ENCODE measurements at places on chromosomes 7 and 10.

GRCh38 chr7:114392686-114393085 is 21.9 kb upstream of the FOXP2 start:
- no peak for DNase-seq

GRCh38 chr7:22252936-22253536 is 103.9 kb downstream of the RAPGEF5 start:
- no peak for DNase-seq

- DNase-seq = no peak
Measured at GRCh38 chr7:867001-867405, 9.4 kb upstream of the GET4 start.

DNA sequence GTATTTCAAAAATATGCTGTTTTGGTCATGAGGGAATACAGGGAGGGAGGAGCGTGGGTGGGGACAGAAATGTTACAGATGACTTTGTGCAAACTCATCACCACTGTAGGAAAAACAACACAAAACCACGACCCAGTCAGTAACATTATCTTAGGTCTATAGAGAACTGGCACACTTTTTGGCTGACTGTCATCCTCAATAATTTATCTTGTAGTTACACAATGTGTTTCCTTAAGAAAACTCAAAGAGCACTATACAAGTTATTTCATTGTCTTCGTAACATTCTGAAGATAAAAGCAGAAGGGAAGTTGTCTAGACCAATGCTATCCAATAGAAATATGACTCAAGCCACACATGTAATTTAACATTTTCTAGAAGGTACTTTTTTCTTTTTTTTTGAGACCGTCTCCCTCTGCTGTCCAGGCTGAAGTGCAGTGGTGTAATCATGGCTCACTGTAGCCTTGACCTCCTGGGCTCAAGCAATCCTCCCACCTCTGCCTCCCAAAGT is 16.9 kb upstream of the CDK14 start:
- no peak for DNase-seq

- DNase-seq = no peak
Measured at GRCh38 chr7:22802426-22802825, 20.2 kb downstream of the TOMM7 start.

DNA sequence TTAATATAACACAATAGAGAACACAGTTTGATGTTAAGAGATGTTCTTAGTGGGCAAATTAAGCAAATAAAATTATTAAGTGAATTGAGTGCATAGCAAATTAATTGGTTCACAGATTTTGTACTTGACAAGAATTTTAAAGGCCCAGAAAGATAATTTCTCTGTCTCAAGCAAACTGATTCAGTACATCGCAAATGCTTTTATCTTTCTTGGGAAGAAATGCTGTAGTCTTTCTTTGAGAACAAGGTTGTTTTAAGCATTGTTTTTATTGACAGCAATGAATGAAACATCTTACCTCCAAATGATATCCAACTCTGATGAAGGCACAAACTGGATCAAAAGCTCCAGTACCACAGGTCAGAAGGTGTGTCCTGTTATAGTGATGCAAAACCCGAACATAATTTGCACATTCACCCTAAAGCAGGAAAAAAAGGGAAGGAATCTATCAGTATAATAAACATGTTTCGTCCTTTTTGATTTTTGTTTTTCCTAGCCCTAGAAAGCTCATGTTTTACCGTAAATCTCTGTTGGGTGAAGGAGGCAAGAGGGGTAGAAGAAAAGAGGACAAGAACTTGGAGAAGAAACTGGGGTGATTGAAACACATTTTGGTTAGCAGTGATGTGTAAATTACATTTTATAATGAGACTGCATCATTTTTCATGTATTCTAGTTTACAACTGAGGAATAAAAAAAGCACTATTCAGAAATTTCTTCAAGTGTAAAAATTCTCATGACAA is 182.6 kb downstream of the SEMA3E start:
- no peak for DNase-seq

- no peak for DNase-seq
Measured at GRCh38 chr7:3847336-3847735, 546.3 kb downstream of the SDK1 start.

GRCh38 chr10:85674851-85675250 is 691.7 kb downstream of the GRID1 start:
- no peak for DNase-seq

- DNase-seq = no peak
Measured at GRCh38 chr10:110852947-110853346, 18.8 kb upstream of the PDCD4 start.

DNA sequence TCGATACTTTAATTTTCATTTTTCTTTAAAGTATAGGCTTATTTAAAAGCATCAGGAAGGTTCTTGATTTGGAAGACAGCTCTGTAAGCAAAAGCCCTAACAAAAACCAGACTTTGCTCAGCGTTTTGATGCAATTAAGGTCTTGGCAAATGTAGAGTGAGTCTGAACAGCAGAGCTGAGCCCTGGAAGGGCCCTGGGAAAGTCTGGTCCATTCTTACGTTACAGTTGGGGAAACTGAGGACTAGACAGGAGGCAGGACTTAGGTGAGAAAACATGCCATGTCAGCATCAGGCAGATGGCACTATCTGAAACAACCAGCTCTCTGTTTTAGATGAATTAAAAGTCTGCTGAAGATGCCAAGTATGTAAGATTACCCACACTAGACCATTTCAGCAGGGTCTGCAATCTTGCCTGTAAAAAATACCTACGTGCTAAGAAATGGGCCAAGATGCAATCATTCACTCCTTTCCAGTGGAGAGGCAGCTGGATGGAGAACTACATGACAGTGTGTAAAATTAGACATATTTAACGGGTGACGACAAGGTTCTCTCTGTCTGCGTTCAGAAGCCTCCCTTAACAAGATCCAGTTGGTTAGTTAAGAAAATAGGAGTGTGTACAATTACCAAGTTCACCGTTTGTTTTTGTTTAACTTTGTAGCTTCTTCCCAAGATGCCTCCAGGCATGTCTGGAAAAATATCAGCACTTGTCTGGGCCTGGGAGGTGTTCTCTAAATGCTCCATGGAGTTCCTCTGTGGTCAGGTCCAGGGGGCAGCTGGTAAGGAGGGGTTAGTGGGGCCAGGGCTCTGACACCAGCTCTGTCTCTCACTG is 502.3 kb upstream of the ZMIZ1 start:
- no peak for DNase-seq

DNA sequence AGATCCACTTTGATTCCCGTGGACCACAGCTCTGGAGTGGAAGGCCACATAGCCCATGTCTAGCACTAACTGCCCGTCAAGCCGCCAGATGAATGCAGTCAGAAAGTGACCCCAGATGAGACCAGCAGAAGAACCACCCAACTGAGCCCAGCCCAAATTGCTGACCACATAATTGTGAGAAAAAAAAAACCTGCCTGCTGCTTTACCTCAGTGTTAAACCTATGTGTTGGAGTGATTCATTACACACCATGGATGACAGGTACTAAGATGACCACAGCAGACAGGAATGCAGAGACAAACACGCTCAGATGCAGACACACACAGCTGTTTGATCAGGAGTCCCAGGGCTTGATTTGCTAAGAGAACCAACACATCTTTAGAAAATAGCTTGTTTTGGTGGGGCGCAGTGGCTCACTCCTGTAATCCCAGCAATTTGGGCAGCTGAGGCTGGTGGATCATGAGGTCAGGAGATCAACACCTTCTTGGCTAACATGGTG is 168.1 kb upstream of the PPP2R2D start:
- no peak for DNase-seq

GRCh38 chr7:141550386-141551093 is 670 bp upstream of the AGK start:
- DNase-seq = no peak

- no peak for DNase-seq
Measured at GRCh38 chr7:80589631-80590030, 48.8 kb upstream of the CD36 start.

DNA sequence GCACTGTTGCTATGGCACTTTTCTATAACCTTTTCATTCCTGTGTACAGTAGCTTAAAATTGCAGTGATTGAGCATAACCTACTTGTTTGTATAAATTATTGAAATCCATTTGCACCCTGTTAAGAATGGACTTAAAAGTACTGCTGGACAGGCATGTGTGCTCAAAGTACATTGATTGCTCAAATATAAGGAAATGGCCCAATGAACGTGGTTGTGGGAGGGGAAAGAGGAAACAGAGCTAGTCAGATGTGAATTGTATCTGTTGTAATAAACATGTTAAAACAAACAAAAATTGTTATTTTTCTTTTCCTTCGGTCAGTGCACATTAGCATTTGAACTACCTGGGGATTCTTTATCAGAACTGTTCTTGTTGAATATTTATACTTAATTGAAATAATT is 57.1 kb upstream of the BAMBI start:
- DNase-seq = no peak

DNA sequence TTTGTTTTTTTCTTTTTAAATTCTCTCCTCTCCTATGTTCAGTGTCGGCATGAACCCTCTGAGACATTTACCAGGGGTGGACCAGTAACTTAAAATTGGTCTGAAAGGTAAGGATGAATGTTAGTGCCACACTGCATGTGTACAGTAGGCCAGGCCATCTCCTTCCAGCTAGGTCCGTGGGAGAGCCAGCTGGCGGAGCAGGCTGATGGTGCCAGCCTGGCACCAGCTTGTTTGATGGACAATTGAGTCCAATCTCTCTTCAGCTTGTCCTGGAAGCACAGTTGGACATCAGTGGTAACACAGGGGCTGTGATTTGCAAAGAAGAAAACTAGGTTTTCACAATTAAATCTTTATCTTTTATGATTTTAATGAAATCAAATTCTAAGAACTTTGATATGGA is 136.5 kb downstream of the CNNM2 start:
- no peak for DNase-seq

- no peak for DNase-seq
Measured at GRCh38 chr10:64515970-64516699, 994.9 kb downstream of the REEP3 start.

DNA sequence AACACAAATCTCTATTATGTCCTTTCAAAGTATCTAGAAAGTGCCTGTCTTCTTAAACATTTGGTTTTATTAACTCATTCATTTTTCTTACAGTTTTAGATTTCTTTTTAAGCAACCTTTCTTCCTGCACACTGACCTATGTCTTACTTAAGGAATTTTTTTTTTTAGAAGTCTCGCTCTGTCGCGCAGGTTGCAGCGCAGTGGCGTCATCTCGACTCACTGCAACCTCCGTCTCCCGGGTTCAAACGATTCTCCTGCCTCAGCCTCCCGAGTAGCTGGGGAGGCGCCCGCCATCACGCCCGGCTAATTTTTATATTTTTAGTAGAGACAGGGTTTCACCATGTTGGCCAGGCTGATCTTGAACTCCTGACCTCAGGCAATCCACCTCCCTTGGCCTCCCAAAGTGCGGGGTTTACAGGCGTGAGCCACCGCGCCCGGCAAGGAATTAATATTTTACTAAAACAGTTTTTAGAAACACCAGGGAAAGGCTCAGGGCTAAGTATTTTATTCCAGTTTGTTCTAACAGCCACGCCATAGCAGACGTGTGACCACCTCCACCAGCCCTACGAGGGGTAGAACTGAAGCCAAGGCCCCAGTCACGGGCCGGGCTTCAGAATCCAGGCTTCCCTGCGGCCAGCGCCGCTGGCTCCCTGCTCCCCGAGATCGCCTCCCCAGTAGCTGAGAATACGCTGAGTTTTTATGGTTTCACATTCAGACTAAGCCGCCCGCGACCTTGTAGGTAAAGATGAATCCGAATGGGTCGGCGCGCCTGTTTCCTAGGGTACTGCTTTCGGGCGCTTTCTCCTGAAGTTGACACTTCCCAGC is 941 bp upstream of the LUC7L2 start:
- peak; percentile 18 for DNase-seq

DNA sequence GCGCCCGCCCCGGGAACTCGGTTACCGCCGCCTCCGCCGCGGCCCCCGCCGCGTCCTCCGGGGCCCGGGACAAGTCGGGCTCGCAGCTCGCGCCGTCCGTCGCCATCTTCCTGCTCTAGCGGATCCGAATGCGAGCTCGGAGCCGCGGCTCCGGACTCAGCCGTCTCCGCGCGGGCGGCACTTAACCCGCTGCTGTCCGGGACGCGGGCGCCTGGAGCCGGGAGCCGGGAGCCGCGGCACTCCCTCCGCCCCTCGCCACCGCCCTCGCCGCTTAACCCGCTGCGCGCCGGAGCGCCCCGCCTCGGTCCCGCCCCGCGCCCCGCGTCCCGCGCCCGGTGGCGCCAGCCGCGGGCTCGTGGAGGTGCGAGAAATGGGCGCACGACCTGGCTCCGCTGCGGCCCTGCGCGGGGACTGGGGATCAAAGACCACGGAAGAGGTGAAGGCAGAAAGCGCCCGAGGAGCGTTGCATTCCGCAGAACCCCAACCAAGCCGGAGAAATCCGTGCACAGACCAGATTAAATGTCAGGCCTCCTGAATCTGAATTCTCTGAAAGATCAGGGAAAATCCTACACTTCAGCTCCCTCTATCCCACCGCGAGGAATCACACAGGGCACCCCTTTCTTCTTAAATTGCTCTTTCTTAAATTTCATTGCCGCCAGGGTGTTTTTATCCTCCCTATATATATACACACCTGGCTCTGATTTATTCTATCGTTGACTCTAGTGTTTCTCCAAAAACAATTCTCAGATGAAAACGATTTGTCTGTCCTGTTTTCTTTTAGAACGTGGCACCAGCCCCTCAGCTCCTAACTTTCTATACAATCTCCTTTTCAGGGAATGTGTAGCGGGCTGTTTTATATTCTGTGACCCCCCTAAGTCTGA is at the start of gene CTTNBP2:
Gene CTTNBP2, minus strand, starts transcription at position 132 of the 881 bp plus-strand sequence. Its CDS starts 26 bp downstream, at position 106.
- DNase-seq = no peak

GRCh38 chr7:54546986-54547314 is 4.8 kb downstream of the VSTM2A start:
- no peak for DNase-seq

- DNase-seq = no peak
Measured at GRCh38 chr7:1758028-1758858, 88.2 kb downstream of the ELFN1 start.

DNA sequence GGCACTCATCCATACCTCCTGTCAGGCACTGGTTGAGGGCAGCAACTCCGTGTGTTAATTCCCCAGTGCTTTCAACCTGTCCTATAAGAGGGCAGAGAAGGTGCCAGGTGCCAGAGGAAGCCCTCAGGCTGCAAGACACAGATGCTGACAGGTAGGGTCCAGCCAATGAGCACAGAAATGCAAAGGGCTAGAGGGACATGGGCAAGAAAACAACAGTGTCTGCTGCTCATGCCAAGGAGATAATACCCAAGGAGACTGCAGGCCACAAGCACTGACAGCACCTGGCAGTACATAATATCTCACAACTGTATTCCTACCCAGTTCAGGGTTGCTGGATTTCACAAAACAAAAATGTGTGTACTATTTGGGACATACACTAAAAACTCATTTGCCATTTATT is 38.4 kb upstream of the TM9SF3 start:
- DNase-seq = no peak

- DNase-seq = no peak
Measured at GRCh38 chr7:17988141-17988540, 39.5 kb downstream of the PRPS1L1 start.

- DNase-seq = no peak
Measured at GRCh38 chr7:42359946-42360345, 122.9 kb upstream of the GLI3 start.

- DNase-seq = no peak
Measured at GRCh38 chr7:157470017-157470322, 133.2 kb downstream of the DNAJB6 start.

DNA sequence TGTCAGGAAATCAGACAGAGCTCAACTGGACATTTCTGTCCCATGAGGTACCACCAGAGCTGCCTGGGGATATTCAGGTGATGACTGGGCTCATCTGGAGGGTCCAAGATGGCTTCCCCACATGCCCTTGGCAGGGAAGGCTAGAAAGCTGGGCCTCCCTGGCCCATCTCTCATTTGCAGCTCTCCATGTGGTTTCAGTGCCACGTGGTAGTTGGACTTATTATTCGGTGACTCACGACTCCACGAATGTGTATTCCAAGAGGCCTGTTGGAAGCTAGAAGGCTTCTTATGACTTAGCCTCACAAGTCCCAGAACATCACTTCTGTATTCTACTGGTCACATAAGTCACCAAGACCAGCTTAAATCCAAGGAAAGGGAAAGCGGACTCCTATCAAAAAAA is 22.8 kb downstream of the NSMCE4A start:
- DNase-seq = no peak
